ENCODE measurements at places on chromosomes 7 and 10.

- DNase-seq: no peak
Measured at GRCh38 chr10:130766071-130766470, 545.5 kb downstream of the TCERG1L start.

DNA sequence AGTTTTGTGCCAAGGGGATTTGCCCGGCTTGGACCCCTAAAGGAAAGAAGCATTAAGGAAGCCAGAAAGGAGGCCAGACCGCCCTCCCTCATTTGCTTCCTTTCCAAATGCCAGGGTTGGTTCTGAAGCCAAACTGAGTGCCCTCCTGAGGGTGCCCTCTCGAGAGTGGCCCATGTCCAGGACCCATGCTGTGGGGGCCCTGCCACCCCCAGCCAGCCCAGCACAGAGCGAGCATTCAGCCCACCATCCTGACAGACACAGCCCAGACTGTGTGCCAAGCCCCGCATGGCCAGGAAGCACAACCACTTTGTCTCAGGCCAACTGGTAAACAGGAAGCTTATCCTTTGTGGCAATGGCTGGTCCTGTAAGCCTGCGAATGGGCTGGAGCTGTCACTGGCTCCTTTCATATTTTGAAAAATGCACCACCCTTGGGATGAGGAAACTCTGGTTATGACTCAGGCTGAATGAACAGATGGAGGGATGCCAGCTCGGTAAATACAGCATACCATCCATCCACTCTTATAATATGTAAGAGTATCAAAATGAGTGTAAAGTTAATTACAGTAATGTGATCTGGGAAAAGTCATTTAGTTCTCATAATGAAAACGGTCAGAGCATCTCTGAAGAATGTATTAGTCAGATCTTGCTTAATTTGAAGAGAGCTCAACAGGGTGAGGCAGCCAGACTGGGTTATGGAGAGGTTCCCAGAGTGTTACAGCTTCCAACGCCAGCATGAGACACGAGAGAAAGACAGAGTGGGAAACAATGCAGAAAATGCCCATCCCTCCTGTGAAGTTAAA lies 65.0 kb downstream of the STK17A start:
- DNase-seq: peak; percentile 78

GRCh38 chr7:145839814-145840213 lies 276.8 kb upstream of the CNTNAP2 start:
- DNase-seq: no peak

DNA sequence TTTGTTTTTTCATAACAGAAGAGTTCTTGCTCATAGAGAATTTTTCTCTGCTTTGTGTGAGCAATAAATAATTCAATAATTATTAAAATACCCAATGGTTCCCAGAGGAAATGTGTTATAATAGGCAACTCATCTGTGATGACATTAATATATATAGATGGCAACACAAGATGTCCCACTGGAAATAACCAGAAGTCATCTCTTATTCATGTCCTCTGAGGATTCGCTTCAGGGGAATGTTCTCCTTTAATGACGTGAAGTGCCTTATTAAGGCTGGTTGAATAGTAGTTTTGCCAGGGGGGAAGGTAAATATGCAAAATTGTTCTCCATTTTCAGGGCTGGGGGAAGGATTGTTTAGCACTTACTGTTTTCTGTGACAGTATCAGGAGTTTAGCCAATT lies 3.1 kb downstream of the SLC39A12 start:
- peak; percentile 12 for DNase-seq

DNA sequence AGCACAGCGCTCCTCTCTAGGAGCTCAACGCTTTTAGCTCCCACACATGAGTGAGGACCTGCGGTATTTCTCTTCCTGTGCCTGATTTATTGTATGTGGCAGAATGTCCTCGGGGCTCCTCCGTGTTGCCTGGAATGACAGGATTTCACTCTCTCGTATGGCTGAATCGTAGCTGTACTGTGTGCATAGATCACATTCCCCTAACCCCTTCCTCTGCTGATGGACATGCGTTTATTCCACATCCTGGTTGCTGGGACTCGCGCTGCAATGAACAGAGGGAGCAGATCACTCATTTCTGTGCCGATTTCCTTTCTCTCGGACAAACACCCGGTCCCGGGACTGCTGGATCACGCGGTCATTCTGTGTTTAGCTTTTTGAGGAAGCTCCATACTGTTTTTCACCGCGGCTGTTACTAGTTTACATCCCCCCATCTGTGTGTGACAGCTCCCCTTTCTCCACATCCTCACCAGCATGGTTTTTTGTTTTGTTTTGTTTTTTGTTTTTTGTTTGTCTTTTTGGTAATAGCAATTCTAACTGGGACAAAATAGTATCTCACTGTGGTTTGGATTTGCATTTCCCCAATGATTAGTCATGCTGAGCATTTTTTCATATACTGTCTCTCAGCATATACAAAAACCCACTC lies 76.3 kb downstream of the FOXL3 start:
- no peak for DNase-seq

GRCh38 chr7:113797420-113798010 lies 121.3 kb downstream of the PPP1R3A start:
- no peak for DNase-seq

DNA sequence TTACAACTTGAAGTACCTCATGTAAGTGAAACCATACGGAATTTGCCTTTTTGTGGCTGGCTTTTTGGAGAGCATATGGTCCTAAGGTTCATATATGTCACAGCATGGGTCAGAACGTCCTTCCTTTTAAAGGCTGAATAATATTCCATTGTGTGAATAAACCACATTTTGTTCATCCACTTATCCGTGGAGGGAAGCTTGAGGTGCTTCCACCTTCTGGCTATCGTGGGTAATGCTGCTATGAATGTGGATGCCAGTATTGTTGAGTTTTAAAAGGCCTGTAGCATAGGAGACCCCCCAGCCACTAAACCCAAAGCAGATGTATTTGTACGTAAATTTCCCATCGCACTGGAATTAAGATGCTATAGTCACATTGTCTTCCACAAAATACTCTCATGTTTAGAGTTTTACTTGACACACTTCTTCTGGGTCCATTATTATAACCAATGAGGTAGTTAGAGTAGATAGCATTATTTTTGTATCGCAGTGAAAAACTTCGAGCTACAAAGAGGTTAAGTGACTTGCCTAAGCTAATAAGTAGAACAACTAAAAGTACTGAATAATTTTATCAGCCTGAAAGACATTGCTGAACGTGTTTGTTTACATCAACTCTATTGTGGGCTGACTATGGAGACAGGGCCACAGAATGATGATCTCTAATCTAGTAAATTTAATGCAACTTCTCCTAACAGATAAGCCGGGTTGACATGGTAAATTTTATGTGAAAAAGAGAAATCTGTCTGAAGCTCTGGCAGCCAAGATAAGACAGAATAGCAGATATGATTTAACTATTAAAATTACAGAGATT lies 183.0 kb upstream of the CTBP2 start:
- peak; percentile 32 for DNase-seq

- no peak for DNase-seq
Measured at GRCh38 chr10:2918489-2918888, 148.9 kb upstream of the PFKP start.

- DNase-seq: no peak
Measured at GRCh38 chr10:5809527-5810154, 3.6 kb downstream of the GDI2 start.

DNA sequence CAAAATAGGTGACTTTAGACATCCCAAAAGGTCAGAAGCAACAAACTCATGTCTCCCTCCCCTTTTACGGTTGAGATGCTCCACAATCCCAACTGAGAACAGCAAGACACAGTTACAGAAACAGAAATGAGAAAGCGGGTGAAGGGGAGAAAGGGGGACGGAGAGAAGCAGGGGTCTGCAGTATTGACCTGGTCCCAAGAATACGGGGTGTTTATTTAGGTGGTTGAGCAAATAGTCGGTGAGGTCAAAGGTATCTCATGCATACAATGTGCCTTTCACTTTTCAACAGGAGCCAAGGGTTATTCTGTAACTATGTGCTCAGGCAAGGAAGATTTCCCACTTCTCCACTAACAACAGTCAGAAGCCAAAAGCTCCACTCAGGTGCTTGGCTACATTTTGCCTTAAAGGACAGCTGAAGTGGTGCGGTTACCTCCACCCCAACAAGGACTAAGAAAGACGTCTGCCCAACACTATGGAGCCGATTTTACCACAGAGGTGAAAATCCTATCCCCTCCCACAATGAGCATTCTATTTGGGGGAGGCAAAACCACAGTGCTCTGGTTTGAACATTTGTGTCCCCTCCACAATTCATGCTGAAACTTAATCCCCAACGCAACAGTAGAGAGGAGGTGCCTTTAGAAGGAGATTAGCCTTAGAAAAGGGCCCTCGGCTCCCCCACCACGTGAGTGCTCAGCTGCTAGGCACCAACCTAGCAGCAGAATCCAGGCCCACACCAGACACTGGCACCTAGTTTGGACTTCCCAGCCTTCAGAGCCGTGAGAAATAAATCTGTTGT lies 77.9 kb downstream of the PARD3 start:
- no peak for DNase-seq

DNA sequence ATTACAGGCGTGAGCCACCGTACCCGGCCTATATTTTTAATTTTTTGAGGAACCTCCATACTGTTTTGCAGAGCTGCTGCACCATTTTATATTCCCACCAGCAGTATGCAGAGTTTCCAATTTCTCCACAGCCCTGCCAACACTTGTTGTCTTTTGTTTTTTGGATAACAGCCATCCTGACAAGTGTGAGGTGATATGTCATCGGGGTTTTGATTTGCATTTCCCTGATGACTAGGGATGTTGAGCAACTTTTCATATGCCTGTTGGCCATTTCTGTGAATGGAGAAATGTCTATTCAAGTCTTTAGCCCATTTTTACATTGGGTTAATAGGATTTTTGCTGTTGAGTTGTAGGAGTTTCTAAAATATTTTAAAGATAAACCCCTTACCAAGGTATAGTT lies 22.2 kb downstream of the ENTPD7 start:
- no peak for DNase-seq

DNA sequence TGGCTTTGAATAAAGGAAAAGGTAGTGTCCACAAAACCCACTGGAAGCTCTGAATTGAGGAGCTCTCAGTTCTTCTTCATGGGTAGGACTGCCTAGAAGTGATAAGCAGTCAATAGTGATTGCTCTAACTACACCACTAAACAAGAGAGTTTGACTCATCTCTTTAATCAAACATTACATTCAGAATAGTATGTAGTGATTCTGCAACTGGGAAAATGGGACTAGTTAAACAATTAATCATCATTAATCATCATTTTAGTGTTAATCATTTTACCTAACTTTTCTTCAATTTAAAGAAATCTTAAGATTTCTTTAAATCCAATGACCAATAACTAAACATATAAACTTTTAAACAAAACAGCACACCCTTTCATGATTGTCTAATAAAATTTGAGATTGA lies 484.0 kb upstream of the FZD8 start:
- DNase-seq: no peak

DNA sequence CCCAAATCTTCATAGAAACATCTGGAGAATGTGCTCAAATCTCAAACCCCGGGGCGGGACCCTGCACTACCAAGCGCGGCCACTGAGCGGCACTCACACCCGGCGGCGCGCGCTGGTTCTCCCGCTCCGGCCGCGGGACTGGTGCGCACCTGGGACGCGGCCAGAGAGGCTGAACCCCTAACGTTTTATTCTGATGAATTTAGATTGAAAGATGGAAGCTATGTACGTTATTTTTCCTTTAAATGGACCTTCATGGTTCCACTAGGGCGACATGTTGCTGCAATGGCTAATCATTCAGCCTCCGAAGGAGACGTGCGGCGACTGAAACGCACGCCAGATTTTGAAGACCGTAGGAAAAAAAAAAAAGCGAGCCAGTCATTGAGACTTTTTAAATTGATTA lies 107.0 kb upstream of the INSIG1 start:
- peak; percentile 84 for DNase-seq

DNA sequence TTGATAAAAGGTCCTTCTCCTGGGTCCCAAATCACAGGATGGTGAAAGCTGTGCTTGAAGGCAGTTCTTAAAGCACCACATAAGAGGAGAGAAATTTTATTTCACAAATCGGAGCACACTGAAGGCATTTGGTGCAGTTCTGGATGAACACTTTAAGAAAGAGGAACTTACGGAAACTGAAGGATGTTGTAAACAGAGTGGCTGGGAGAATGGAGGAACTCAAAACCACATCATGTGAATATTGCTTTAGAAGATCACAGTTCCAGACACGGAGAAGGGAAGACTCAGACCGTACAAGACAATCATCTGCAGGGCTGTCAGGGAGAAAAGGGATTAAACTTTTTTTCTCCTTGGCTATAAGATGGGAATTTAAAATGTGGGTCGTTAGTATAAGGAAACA lies 9.0 kb upstream of the GPR141 start:
- no peak for DNase-seq

DNA sequence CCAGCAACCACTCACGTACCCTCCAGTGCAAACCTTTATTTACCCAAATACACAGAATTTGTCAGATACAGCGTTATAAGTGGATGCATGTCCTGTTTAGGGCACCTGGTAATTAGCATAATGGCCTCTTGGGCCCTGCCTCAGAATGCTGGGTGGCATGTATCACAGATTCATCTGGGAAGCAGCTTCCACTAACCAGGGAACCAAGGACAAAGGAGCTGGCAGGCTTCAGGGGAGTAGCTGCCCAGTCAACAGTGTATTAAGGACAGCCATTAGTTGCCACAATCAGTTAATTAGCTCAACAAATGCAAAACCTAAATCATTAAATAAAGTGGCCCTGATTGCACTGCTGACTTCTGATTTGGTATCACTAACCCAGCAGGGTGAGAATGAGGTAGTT lies 105.7 kb downstream of the RAPGEF5 start:
- no peak for DNase-seq

GRCh38 chr10:86366033-86366901 lies at the start of gene GRID1:
GRID1 (minus strand) TSS chr10:86366795.
- peak; percentile 62 for DNase-seq

GRCh38 chr10:73628405-73628804 lies 12.9 kb downstream of the MYOZ1 start:
- DNase-seq: no peak

GRCh38 chr7:539731-540411 lies 20.2 kb upstream of the PDGFA start:
- peak; percentile 48 for DNase-seq

DNA sequence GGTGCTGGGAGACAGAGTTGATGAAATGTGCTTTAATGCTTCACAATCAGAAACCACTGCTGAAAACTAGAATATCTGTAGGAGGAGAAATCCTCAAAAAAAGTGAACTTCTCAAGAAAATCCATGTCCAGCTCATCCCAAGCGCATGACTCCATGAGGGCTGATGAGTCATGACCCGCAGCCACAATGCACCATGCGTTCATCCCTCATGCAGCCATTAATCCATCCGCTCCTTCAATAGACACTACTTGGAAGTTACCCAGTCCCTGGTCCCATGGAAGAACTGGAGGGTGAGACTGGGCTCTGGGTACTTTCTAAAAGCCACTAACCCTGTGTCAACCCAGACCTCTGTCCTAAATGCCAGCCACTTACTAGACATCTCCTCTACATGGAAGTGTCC lies 24.4 kb downstream of the TMEM273 start:
- peak; percentile 45 for DNase-seq

GRCh38 chr10:86648704-86649427 lies 5.5 kb upstream of the OPN4 start:
- DNase-seq: peak; percentile 79

- no peak for DNase-seq
Measured at GRCh38 chr10:97948822-97949221, 81.6 kb downstream of the CRTAC1 start.

- DNase-seq: no peak
Measured at GRCh38 chr10:11018855-11019631, 1.4 kb downstream of the CELF2 start.

- DNase-seq: peak; percentile 31
Measured at GRCh38 chr10:92880233-92880861, 32.0 kb downstream of the EXOC6 start.

- no peak for DNase-seq
Measured at GRCh38 chr10:3295582-3296151, 123.1 kb upstream of the PITRM1 start.

- DNase-seq: no peak
Measured at GRCh38 chr7:48252995-48253394, 81.7 kb downstream of the ABCA13 start.
